ENCODE measurements at places on chromosomes 7 and 10. TPM values are rescaled to one million over a fixed set of nuclear protein-coding genes. Genes with fewer than 3 reads are reported as not detected.

- DNase-seq = no peak
Observed at GRCh38 chr7:114488696-114489095, 74.1 kb downstream of the FOXP2 start.

- DNase-seq = no peak
Observed at GRCh38 chr10:31883397-31883796, 45.2 kb downstream of the ARHGAP12 start.

GRCh38 chr7:92670204-92670851 is 80.1 kb upstream of the FAM133B start:
- no peak for DNase-seq

Gene CLCN1
- total RNA-seq = not detected

Gene GPR85
- total RNA-seq = 0.16 TPM

Data from activated naive CD8-positive, alpha-beta T cell treated with anti-CD3 and anti-CD28 coated beads for 36 hours (primary cell).